M059J (cell line): ENCODE measurements at places on chromosomes 16 and 17. TPM values are rescaled to one million over a fixed set of nuclear protein-coding genes. Genes with fewer than 3 reads are reported as not detected.

The WFDC1 gene
- total RNA-seq: 0.05 and 0.52 TPM in 2 replicates

The ZC3H7A gene
- total RNA-seq: 17.4 and 40.2 TPM in 2 replicates

The SLC5A11 gene
- not detected in 2 replicates for total RNA-seq

The P3H4 gene
- total RNA-seq: 51.6 and 88.8 TPM in 2 replicates

The HBM gene
- not detected in 2 replicates for total RNA-seq

The CCL7 gene
- total RNA-seq: 0.17 TPM in 1 of 2 replicates, not detected in the other

The C17orf107 gene
- 0.20 TPM in 1 of 2 replicates, not detected in the other for total RNA-seq

The CLEC19A gene
- total RNA-seq: not detected in 2 replicates
